Stimulated activated CD8-positive, alpha-beta memory T cell treated with anti-CD3 and anti-CD28 coated beads, Interleukin-15, amount 100 ng/mL, for 24 hours (primary cell): ENCODE measurements at places on chromosomes 5 and 9.

GRCh38 chr5:57176350-57176857 lies 2.5 kb downstream of the GPBP1 start:
- no peak for DNase-seq

GRCh38 chr5:61363401-61364114 lies 31.5 kb downstream of the ZSWIM6 start:
- DNase-seq = no peak

- no peak for DNase-seq
These were observed 160.3 kb downstream of the SLF1 start for GRCh38 chr5:94778732-94779131.

- no peak for DNase-seq
These were observed 61.2 kb upstream of the JAK2 start for GRCh38 chr9:4923580-4924544.

DNA sequence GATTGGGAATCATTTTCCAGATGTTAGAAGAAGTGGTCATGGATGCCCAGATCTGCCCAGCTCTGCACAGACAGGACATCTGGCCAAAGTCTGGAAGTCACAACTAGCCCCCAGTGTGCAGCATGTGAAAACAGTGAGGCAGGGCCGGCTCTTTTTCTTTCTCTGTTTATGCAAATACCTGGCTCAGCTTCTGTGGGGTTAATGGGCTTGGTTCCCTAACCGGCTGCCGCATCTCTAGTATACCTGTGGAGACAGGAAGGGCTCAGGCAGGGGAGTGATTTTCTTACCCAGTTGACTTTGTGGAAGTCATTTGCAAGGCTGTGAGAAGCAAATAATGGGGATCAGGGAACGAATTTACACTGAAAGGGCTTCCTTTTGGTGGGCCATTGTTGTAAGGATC lies 254.8 kb upstream of the PANK3 start:
- no peak for DNase-seq

GRCh38 chr9:87991151-87991870 lies 17.0 kb upstream of the CDK20 start:
- no peak for DNase-seq

GRCh38 chr5:180026320-180026719 lies 45.2 kb downstream of the RNF130 start:
- DNase-seq = no peak

DNA sequence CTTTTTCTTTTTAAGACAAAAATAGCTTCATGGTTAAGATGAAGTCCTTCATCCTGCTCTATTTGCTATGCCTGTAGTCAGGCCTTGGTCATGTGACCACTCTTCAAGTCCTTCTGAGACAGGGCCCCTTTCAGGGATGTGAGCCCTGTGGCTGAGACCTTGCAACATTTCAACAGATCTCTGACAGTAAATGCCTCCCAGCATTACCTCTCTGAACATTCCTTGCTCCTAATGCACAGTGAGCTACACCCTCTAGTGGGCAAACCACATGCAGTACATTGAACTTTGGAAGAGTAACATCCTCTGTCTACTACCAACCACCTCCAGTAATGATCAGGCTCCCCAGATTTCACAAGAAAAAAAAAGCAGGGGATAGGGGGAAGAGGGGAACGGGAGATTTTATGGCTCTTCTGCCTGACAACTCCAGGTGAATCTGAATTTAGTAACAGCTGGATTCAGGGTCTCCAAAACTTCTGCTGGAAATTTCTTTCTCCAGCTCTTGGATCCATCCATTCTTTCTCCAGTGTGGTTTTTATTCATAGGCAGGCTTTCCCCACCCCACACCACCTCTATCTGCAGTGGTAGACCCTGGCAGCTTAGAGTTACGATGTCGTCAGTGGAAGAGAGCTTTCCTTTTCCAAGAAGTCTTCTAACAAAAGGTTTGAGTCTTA lies 8.9 kb upstream of the FBXO38 start:
- DNase-seq = no peak

GRCh38 chr9:123453831-123454321 lies 97.9 kb downstream of the CRB2 start:
- no peak for DNase-seq

DNA sequence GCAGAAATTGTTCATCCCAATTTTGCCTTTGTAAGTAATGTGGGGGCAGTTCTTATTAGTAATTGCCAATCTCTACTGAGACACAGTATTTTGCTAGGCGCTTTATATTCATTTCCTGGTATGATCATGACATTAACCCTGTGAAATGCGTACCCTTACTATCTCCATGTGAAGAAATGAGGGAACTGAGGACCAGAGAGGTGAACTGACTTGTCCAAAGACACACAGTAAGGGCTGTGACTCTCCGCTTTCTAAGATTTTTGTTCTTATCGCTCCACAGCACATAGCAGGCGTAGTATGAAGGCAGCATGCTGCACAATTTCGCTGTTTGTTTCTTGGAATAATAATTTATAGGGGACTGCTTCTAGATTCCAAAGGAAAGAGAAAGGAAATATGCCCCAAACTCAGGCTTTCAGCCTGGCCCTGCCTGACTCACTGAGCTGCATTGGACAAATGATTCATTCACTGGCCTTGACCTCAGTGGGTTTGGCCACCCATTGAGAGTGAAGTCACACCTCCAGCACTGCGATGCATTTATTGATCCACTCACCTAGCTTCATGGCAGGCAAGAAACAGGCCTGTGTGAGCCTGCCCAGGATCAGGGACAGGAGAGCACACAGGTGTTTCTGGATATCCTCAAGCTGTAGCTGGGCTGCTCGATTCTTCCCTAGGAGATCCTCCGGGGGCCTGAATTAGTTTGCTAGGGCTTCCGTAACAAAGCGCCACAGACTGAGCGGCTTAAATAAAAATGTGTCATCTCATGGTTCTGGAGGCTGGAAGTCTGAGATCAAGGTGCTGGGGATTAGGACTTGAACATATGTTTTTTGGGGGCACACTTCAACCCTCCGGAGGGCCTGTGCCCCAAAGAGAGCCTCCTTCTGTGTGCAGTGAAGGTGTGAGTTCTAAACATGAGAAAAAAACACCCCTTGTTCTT lies 7.2 kb upstream of the DUSP1 start:
- no peak for DNase-seq

DNA sequence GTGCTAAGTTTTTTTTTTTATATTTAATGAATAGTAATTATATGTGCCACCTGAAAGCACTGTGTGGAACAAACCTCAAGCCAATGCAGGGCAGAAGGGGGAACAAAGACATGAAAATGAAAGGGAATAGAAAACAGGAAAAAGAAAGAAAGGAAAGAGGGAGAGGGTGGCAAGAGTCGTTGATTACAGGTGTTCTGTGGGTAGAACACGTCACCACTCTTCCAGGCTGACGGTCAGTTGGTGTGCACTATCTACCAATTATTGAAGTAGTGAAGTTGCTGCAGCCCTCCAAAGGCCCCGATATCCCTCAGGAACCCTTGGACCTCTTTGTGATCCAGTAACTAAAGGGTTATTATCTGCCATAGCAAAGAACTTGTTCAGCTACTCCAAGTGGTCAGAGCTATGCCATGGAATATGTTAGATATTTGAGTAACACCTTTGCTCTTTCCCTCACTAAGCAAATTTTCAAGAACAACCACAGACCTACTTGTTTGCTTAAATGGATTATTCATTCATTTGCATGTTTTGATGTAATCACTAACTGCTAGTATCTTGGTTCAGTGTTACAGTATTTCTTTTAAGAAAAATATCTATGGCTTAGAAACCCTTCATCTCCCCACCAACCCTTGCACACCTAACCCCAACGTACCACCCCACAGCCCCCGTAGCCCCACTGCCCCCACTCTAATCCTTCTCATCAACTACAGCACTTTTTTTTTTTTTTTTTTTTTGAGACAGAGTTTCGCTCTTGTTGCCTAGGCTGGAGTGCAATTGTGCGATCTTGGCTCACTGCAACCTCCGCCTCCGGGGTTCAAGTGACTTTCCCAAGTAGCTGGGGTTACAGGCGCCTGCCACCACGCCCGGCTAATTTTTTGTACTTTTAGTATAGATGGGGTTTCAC lies 31.3 kb downstream of the FYB1 start:
- no peak for DNase-seq

- no peak for DNase-seq
These were observed 135.5 kb upstream of the EFNA5 start for GRCh38 chr5:107806271-107806670.

- DNase-seq = no peak
These were observed 1.5 kb upstream of the MYO10 start for GRCh38 chr5:16937503-16938161.

- DNase-seq = no peak
These were observed 46.9 kb upstream of the SYNPO start for GRCh38 chr5:150593593-150593992.

GRCh38 chr5:15827741-15828140 lies 327.8 kb downstream of the FBXL7 start:
- no peak for DNase-seq

DNA sequence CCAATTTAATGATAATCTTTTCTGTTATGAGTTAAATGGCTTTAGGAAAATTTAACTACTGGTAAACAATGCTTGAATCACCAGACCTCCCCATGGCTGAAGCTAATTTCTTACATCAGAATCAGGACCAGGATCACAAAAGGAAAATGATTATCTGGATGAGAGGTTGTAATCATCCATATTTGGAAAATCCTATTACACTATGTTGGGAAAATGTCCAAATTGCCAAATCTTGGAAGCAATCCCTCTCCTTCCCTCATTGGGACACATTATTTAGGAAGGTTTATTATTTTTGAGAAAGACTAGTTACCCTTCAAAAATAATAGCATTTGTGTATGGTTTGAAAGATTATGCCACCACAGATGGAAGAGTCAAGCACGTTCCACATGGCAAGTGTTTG lies 130.7 kb upstream of the MINAR2 start:
- no peak for DNase-seq

- no peak for DNase-seq
These were observed 64.2 kb downstream of the FGF18 start for GRCh38 chr5:171483551-171484135.

GRCh38 chr5:160919626-160920025 lies 67.6 kb upstream of the ATP10B start:
- DNase-seq = no peak

- no peak for DNase-seq
These were observed 33.7 kb downstream of the ABITRAM start for GRCh38 chr9:108967916-108968315.

GRCh38 chr5:78698191-78698791 lies 49.7 kb upstream of the LHFPL2 start:
- DNase-seq = no peak

GRCh38 chr5:39558541-39558940 lies 133.8 kb upstream of the DAB2 start:
- no peak for DNase-seq

DNA sequence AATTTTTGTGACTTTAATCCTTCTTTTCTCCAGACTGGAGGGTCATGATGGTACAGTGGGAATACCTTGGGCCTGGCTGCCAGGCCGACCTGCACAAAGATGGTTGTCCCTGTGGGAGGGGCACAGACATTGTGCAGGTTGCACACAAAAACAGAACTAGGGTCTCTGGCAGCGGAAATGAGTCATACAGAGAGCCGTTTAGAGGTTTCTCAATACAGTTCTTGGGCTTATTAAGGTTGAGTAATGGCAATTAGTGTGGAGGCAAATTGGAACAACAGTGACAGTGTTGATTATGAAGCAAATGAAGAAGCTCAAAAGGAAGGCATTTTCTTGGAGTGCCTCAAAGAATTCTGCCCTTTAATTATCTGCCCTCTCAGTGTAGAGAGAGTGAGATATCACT lies 173.6 kb downstream of the TENT4A start:
- DNase-seq = no peak

DNA sequence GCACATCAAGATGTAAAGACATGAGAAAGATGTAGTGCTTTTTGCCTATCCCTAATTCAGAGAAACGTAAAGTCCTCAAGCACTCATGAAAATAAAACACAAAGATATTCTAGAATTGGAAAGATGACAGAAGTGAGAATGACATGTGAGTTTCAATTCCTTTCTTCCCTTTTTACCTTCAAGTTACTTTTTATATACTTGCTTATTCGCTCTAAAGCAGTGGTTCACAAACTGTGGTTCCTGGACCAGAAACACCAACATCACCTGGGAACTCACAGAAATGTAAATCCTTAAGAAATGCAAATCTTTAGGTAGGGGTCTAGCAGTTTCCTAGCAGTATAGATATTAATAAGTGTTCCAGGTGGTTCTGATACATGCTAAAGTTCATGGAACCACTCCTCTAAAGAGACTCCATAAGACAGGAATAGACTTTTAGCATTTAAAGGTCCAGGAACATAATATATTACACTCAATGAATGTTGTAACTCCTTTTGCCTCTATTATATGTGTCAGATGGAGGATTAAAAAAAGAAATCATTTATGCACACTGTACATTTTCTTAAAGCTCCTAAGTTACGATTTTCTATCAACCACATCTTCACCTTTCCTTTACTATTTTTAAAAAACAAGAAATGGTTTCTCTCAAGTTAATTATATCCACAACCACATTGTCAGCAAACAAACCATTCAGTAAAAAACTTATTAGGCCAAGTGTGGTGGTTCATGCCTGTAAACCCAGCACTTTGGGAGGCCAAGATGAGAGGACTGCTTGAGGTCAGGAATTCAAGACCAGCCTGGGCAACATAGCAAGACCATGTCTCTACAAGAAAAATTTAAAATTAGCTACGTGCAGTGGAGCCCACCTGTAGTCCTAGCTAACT lies 39.9 kb downstream of the ERP44 start:
- no peak for DNase-seq

GRCh38 chr5:34790069-34790468 lies 48.9 kb upstream of the TTC23L start:
- DNase-seq = no peak

DNA sequence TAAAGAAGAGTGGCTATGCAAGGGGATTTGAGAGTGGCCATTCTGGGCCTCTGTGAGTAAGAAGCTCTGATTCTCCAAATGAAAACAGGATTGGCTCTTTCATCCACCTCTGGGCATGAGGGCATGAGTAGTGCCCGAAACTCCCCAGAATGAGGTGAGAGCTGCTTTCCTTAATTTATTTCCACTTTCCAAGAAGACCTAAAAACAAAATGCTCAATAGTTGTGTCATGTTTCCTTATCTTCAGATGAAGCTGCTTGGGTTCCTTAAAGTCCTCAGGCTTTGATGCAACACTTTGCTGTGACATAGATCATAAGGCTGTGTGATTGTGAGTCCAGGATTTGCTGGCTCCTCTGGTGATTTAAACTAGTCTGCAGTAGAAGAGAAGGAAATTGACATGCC lies 3.1 kb upstream of the ZCCHC10 start:
- DNase-seq = no peak

DNA sequence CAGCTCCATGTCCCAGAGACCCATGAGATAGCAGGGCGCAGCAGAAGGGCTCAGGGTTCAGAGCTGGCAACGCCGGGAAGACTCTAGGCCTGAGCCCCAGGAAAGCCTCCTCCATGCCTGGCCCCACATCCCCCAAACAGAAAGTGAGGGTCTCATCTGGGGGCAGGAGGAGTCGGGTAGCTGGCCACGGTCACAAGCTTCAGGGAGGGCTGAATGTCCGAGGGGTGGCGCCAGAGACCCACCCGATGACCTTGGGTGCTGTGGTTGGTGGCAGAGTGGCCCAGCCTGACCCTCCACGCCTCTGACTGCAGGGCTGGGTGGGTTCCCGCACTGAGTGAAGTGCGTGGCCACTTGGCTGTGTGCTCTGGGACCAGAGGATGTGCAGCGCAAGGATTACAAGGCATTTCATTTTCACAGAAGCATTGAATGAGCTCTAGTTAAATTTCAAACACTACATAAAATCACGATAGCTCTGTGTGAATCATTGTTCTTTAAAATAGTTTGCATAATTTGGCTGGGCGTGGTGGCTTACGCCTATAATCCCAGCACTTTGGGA lies 3.0 kb downstream of the C8G start:
- no peak for DNase-seq

- no peak for DNase-seq
These were observed 51.5 kb upstream of the RNU6ATAC start for GRCh38 chr9:134215699-134216448.
